Fibroblast of lung (primary cell): ENCODE measurements at places on chromosomes 3 and 15. TPM values are rescaled to one million over a fixed set of nuclear protein-coding genes. Genes with fewer than 3 reads are reported as not detected.

The ZNF660 gene
- 3.3 and 4.0 TPM in 2 replicates for total RNA-seq

The PLSCR4 gene
- total RNA-seq: 25.7 and 36.7 TPM in 2 replicates

The RBPMS2 gene
- under 0.01 TPM in 1 of 2 replicates, not detected in the other for total RNA-seq

The CDHR4 gene
- total RNA-seq: under 0.01 TPM in 1 of 2 replicates, not detected in the other

The GOLGA6L4 gene
- total RNA-seq: 1.5 TPM in 2 replicates

The WDR82 gene
- total RNA-seq: 63.9 and 71.2 TPM in 2 replicates

The CFAP44 gene
- 1.3 and 1.5 TPM in 2 replicates for total RNA-seq

The CA12 gene
- total RNA-seq: 41.9 and 48.4 TPM in 2 replicates

The GPR87 gene
- total RNA-seq: 0.17 and 0.26 TPM in 2 replicates

The GMNC gene
- total RNA-seq: under 0.01 and 0.50 TPM in 2 replicates

The PLA2G4D gene
- not detected in 2 replicates for total RNA-seq

The SOX14 gene
- not detected in 2 replicates for total RNA-seq

The IL12A gene
- 27.2 and 72.5 TPM in 2 replicates for total RNA-seq
